ENCODE measurements at places on chromosomes 13 and 19.

GRCh38 chr19:19606021-19606420 lies 12.5 kb downstream of the PBX4 start:
- DNase-seq, result no peak

- no peak for DNase-seq
Observed at GRCh38 chr19:2494447-2495129, 18.7 kb downstream of the GADD45B start.

- no peak for DNase-seq
Observed at GRCh38 chr19:58518256-58519086, 1.1 kb downstream of the ZBTB45 start.

GRCh38 chr13:24606486-24607170 lies 73.6 kb upstream of the ATP12A start:
- DNase-seq, result no peak

DNA sequence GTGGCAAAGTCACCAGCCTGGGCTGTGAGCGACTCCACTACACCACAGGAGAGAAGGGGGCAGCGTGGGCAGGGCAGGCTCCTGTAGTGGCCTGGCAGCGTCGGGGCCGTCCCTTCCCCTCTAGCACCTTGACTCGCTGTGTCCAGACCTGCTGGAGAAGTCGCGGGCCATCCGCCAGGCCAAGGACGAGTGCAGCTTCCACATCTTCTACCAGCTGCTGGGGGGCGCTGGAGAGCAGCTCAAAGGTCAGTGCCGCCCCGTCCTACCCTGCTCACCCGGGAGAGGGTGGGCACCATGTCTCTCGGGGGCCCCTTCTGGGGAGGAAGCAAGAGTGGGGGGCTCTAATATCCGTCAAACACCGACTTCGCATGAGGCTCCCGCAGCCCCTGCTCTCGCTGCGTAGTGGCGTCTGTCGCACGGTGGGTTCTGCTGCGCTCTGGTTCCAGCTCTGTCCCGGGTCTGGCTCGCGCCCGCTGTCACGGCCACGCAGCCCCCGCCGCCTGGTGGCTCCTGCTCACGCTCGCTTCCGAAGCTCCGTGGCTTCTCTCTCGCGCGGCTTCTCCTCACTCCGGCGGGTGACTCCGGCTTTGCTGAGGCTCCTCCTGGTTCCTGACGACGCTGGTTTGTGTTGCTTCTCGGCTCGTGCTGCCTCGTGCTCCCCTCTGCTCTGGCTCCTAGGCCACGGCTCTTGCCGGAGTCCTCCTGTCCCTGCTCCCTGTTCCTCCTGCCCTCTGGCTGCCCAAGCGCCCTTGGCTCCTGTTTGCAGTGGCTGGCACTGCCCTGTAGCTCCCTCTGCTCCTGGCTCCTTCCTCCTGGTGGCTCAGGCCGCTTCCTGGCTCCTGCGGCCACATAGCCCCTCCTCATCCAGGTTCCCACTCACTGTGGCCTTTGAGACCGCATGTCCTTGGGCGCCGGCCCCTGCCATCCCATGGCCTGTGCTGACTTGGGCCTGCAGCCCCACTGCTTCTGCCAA lies 27.2 kb downstream of the MYH14 start:
- no peak for DNase-seq

DNA sequence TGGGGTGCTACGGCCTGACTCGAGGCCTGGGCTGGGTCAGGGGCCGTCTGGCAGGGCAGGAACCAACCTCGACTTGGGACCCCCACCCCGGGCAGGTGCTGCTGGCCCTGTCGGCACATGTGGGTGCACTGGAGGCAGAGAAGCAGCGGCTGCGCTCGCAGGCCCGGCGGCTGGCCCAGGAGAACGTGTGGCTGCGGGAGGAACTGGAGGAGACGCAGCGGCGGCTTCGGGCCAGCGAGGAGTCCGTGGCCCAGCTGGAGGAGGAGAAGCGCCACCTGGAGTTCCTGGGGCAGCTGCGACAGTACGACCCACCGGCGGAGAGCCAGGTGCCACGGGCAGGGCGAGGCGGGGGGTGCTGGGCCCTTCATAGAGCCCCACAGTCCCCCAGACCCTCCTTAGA lies 5.9 kb downstream of the KLC3 start:
- DNase-seq, result no peak

- no peak for DNase-seq
Observed at GRCh38 chr13:73715911-73716510, 418.2 kb downstream of the KLF12 start.

- DNase-seq, result no peak
Observed at GRCh38 chr19:38502410-38503076, 69.1 kb downstream of the RYR1 start.

GRCh38 chr19:45391346-45391745 lies 13.5 kb downstream of the PPP1R13L start:
- no peak for DNase-seq

DNA sequence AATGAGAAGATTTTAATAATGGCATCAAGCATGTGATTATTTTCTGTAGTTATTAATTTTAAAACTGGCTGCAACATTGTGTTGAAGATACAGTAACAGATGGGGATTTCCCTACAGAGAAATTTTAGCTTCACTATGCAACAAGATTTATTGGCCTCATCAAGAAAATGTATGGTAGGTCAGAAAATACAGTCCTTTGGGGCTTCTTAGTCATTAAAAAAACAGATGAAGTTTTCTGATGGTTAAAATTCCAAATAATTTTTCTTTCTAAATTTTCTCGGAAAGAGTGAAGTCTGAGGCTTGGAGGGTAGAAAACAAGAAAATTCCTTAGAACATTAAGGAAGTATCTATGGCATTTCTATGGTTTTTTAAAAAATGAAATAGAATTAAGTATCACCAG lies 1790.8 kb upstream of the PCDH20 start:
- no peak for DNase-seq

GRCh38 chr19:39236527-39236926 lies 8.3 kb downstream of the IFNL3 start:
- no peak for DNase-seq

DNA sequence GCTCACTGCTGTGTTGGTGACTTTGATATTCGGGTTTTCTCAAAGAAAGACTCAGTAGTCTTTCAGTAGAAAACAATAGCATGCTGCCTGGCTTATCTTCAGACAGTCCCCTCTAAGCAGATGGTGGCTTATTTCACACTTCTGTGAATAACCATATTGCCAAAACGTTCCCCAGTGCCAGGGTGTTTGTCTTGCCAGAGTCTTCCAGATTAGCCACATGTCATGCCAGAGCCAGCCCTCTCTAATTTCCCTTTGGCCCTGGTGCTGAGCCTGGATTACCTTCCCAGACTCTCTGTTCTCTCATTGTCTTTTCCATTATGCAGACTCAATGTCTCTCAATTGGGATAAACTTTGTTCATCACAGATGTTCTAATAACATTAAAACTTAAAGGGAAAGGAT lies 488.0 kb upstream of the ATXN8OS start:
- no peak for DNase-seq

DNA sequence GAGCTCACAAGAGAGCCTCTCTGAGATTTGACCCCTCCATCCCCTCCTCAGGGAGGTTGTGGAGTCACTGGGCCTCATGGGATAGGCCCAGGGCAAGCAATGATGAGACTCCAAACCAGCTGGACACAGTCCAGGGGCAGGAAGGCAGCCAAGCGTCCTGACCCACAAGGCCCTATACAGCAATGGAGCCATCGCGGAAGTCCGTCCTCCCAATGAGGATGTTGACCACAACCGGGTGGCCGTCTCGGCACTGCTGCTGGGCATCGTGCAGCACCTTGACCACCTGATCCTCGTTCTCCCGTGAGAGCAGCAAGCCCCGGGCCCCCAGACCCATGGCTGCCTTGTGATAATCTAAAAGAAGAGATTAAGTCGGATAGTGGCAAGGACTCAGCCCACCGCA lies 7.9 kb downstream of the SYDE1 start:
- no peak for DNase-seq

DNA sequence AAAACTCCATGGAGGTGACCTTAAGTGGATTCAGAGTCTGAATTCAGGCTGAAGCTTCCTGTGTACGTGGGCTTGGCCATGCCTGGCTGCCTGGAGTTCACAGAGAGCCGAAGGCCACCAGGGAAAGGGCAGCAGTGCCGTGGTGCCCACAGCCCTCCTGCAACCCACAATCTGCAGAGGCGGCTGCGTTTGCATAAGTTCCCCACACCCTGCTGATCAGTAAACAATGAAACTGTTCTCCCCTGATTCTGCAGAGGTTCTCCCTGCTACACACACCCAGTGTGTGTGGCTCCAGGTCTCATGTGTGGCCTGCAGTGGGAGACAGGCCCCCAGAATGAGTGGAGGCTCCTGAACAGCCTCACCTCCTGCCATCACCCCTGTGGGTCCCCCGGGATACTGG lies 126.9 kb upstream of the SLC7A1 start:
- no peak for DNase-seq

- no peak for DNase-seq
Observed at GRCh38 chr19:38596057-38596981, 21.4 kb downstream of the MAP4K1 start.

DNA sequence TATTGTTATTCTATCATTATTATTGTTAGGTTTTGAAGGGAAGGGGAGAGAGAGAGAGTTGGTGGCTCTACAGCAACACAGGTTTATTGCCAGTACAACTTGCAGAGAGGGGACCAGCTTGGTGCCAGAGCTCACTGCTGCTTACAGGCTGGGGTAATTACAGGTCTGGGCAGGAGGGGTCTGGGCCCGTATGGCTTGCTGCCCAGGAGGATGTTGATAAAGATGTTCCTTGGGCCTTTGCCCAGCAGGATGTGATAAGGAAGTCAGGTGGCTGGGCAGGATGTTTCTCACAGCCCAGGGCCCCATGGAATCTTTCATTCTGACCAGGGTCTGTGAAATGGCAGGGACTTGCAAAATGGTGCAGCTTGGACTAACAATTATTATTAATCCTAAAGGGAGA lies 64.2 kb upstream of the ZNF599 start:
- DNase-seq, result no peak
